ENCODE measurements at places on chromosomes 13 and 19. TPM values are rescaled to one million over a fixed set of nuclear protein-coding genes. Genes with fewer than 3 reads are reported as not detected.

The ZNF540 gene
- total RNA-seq: 3.0 TPM

The PALM gene
- total RNA-seq: 26.1 TPM

The ICAM4 gene
- total RNA-seq: 1.0 TPM

The IGSF23 gene
- not detected for total RNA-seq

The FAM124A gene
- 84.1 TPM for total RNA-seq

The KIR2DL3 gene
- total RNA-seq: not detected

The SLC25A41 gene
- not detected for total RNA-seq

The MARCHF2 gene
- total RNA-seq: 58.7 TPM

The CABP5 gene
- total RNA-seq: not detected

The FXYD1 gene
- 1.7 TPM for total RNA-seq

The LILRB2 gene
- not detected for total RNA-seq

The VASP gene
- 147 TPM for total RNA-seq

The FXYD3 gene
- total RNA-seq: not detected

The NTF4 gene
- total RNA-seq: 0.94 TPM

The CADM4 gene
- total RNA-seq: 26.0 TPM

The CYP2S1 gene
- 272 TPM for total RNA-seq

The HPN gene
- 16.2 TPM for total RNA-seq

The ERCC2 gene
- total RNA-seq: 84.7 TPM

The TPTE2 gene
- not detected for total RNA-seq

The RXFP2 gene
- not detected for total RNA-seq

The PSG11 gene
- not detected for total RNA-seq

The IQCN gene
- 0.35 TPM for total RNA-seq

The DGKH gene
- 7.5 TPM for total RNA-seq

The KIR3DL1 gene
- total RNA-seq: not detected

The SIGLEC11 gene
- not detected for total RNA-seq

The KLK8 gene
- total RNA-seq: 4.6 TPM

The POLR2I gene
- total RNA-seq: 94.0 TPM

The IZUMO1 gene
- total RNA-seq: 1.7 TPM

The ZNF442 gene
- 1.0 TPM for total RNA-seq

The TMEM272 gene
- total RNA-seq: 0.35 TPM

The RASAL3 gene
- total RNA-seq: 1.9 TPM

The METTL21C gene
- total RNA-seq: not detected

The MAP4K1 gene
- 11.8 TPM for total RNA-seq

The SLC17A7 gene
- total RNA-seq: 1.6 TPM

The FGF21 gene
- not detected for total RNA-seq

The ETFB gene
- 37.3 TPM for total RNA-seq

The ZNF304 gene
- 12.4 TPM for total RNA-seq

The EXOC3L2 gene
- 0.35 TPM for total RNA-seq

The KL gene
- total RNA-seq: not detected

The CYP4F2 gene
- not detected for total RNA-seq

The MBD3 gene
- 118 TPM for total RNA-seq

The FUT1 gene
- 20.3 TPM for total RNA-seq

The RDH8 gene
- not detected for total RNA-seq

The ZNF714 gene
- total RNA-seq: 83.2 TPM

The KIRREL2 gene
- 9.9 TPM for total RNA-seq

The NLRP11 gene
- not detected for total RNA-seq

The ZNF93 gene
- 123 TPM for total RNA-seq

The C13orf42 gene
- total RNA-seq: 24.5 TPM

The CYP4F22 gene
- 1.5 TPM for total RNA-seq

The MEDAG gene
- 0.97 TPM for total RNA-seq

Measured in GM23338 (cell line).